ENCODE measurements at places on chromosomes 7 and 10.

DNA sequence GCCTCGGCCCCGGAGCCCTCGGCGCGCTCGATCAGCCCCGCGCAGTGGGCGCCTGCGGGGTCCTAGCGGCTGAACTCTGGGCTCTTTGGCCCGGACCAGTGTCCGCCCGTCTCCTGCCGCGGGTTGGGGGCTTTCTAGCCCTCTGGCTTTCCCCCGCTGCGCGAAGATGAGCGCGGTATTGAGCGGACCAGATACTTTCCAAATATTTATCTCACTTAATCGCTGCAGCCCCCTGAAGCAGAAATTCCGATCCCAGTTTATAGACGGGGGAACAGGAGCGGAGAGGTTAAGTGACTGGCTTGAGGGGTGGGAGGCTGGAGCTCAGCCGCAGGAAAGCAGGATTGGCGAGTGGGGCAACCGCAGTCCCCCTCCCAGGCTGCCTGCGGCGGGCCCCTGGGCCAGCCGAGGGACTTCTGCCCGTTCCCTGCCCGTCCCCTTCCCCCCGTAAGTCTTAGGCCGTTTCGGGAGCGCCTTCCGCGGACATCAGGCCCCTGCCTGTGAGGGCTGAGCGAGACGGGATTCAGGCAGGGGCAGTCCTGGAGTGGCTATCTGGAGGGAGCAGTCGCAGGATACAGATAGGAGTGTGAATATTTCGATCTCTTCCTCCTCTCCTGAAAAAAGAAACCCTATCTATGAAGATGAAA, 565 bp downstream of the STRIP2 start:
- no peak for DNase-seq

- DNase-seq, result no peak
Measured at GRCh38 chr10:120085096-120085796, 192.7 kb downstream of the SEC23IP start.

- DNase-seq, result no peak
Measured at GRCh38 chr10:14681305-14681704, 93.4 kb downstream of the FAM107B start.

DNA sequence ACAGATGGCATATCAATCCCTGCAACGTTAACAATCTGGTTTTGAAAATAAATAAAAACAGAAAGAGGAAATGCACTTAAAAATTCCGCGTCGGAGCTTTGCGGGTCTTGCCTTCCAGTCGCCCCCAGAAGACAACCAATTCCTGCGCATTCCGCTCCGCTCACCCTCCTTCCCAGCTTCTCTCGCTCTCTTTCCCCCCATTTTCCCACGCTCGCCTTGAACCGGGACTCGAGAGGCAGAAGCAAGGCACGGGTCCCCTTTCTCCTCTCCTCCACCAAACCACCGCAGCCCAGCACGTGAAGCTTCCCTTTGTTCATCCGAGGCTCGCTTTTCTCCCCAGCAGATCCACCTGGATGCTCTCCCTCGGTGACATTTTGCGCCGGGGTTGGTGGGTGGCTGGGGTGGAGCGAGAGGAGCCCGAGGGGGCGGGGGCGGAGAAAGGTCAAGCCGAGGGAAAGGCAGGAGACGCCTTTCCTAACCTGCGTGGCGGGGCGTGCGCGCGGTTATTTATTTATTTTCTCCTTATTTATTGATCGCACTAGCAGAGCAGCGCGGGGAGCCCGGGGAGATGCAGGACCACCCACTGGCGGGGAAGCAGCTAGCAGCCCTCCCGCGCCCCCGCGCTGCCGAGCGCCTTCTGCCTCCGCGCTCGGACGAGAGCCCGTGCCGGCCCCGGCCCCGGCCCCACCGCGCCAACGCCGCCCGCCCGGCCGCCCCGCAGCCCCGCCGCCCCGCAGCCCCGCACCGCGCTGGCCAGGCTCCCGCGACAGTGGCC, at the start of gene KCND2:
KCND2 (plus strand) TSS at position 475 of the 775 bp plus-strand sequence.
- DNase-seq, result no peak

GRCh38 chr7:1973321-1974251, 259.2 kb downstream of the MAD1L1 start:
- no peak for DNase-seq
